ENCODE measurements at places on chromosomes 2 and 18. TPM values are rescaled to one million over a fixed set of nuclear protein-coding genes. Genes with fewer than 3 reads are reported as not detected.

- DNase-seq: peak; percentile 97
Measured at GRCh38 chr2:98757904-98758421, 27.0 kb upstream of the MGAT4A start.

Gene ERMN
- 0.18 TPM for total RNA-seq

Gene ADD2
- total RNA-seq: 0.36 TPM

Gene RUFY4
- not detected for total RNA-seq

- DNase-seq: peak; percentile 10
Measured at GRCh38 chr2:128159437-128159836, 68.4 kb downstream of the UGGT1 start.

All from fibroblast of the aortic adventitia (primary cell).